Astrocyte (in vitro differentiated cells and primary cell): ENCODE measurements at places on chromosomes 12 and 14. TPM values are rescaled to one million over a fixed set of nuclear protein-coding genes. Genes with fewer than 3 reads are reported as not detected.

PTGDR gene
- not detected in 2 replicates for total RNA-seq

GRCh38 chr14:102513899-102514772, 4.6 kb upstream of the ANKRD9 start:
- no peak overlapping the region for H3K4me3 ChIP-seq
- H3K27me3 ChIP-seq: no peaks in the 10 kb centered on the region
- H3K4me1 ChIP-seq: peaks cover 4% of the 10 kb centered on the region
- no peaks in the 10 kb centered on the region for H3K36me3 ChIP-seq
- no peak for DNase-seq

OTOGL gene
- 0.16 and 0.53 TPM in 2 replicates for total RNA-seq

DNA sequence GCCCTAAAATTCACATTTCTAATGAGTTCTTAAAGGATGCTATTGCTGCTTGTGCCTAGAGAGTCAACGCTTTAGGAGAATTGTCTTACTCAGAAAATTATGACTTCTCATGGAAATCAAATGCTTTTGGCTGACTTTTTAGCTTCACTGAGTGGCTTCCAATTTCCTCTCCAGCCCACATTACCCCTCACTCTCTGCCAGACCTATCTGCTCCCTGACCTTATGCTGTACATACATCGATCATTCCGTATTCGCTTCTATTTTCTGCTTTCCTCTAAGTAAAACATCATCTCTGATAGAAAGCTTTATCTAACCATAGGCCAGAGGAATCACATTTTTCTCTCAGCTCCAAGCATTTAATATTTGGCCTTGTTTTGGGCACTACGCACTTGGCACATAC, 12.5 kb upstream of the SMCO3 start:
- H3K4me3 ChIP-seq: no peak overlapping the region
- H3K4me1 ChIP-seq: no peaks in the 10 kb centered on the region
- H3K36me3 ChIP-seq: no peaks in the 10 kb centered on the region
- H3K27ac ChIP-seq: no peak overlapping the region

CD163L1 gene
- 1.3 and 1.6 TPM in 2 replicates for total RNA-seq

DNA sequence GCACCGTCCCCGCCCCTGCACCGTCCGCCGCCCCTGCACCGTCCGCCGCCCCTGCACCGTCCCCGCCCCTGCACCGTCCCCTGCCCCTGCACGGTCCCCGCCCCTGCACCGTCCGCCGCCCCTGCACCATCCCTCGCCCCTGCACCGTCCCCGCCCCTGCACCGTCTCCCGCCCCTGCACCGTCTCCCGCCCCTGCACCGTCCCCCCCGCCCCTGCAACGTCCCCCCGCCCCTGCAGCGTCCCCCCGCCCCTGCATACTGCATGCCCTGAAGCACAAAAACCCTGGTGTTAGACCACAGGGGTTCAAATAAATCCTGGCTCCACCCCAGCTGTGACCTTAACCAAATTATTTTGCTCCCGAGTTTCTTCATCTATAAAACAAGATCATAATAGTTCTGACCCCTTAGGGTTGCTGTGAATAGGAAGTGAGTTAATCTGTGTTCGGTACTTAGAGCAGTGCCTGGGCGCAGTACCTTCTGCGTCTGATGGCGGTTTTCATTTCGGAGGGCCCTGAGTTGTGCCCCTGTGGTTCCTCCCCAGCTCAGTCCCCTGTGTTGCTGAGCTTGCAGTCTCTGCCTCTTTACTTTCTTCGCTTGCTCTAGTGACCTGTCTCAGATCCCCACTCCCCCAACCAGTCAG, 38.1 kb downstream of the ESRRB start:
- no peak overlapping the region for H3K4me3 ChIP-seq
- H3K4me1 ChIP-seq: no peaks in the 10 kb centered on the region
- H3K27me3 ChIP-seq: peaks cover 19% of the 10 kb centered on the region
- no peaks in the 10 kb centered on the region for H3K36me3 ChIP-seq

GRCh38 chr14:74981462-74981782, 21.3 kb upstream of the EIF2B2 start:
- H3K4me3 ChIP-seq: no peak overlapping the region
- no peaks in the 10 kb centered on the region for H3K27me3 ChIP-seq
- H3K36me3 ChIP-seq: no peaks in the 10 kb centered on the region
- H3K4me1 ChIP-seq: peaks cover 22% of the 10 kb centered on the region
- H3K27ac ChIP-seq: peak overlapping the region; percentile 14
